Hematopoietic multipotent progenitor cell treated with erythropoietin and hydrocortisone succinate and interleukin-3 and kit ligand, for 17 days (in vitro differentiated cells): ENCODE measurements at places on chromosomes 6 and 20.

- no peak for DNase-seq
Measured at GRCh38 chr6:129871221-129871620, 10.1 kb upstream of the TMEM244 start.

- DNase-seq = no peak
Measured at GRCh38 chr6:22248513-22249308, 48.1 kb downstream of the PRL start.

DNA sequence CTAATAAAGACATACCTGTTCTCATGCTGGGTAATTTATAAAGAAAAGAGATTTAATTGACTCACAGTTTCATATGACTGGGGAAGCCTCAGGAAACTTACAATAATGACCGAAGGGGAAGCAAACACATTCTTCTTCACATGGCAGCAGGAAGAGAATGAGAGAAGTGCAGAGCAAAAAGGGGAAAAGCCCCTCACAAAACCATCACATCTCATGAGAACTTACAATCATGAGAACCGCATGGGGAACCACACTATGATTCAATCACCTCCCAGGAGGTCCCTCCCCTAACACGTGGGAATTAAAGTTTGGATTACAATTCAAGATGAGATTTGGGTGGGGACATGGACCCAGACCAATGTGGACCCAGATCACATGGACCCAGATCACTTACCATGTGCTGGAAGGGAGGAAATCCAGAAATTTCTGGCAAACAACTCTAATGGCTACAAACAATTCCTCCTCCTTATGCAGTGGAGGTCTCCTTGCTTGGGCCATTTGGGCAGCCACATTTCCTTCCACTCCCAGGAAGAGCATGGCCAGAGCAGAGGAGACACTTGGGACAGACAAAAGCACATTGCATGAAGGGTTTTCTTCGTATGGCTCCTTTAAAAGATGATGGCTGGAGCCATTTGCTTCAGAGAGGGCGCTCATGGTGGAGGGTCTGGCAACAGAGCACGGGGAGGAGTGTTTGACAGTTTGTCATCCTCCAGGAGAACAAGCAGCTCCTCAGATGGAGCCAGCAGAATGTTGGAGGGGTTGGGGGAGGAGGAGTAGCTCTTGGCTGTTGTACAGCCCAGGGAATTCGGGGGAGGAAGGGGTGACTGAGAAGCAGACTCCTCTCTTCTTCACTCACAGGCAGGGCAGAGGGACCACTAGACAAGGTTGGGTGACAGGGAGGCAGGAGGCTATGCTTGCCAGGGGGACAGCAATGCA, 30.4 kb downstream of the SERPINB9 start:
- no peak for DNase-seq

GRCh38 chr6:136823128-136823660, 802 bp downstream of the PEX7 start:
- DNase-seq = no peak

GRCh38 chr6:84019842-84020211, 13.7 kb upstream of the MRAP2 start:
- no peak for DNase-seq

DNA sequence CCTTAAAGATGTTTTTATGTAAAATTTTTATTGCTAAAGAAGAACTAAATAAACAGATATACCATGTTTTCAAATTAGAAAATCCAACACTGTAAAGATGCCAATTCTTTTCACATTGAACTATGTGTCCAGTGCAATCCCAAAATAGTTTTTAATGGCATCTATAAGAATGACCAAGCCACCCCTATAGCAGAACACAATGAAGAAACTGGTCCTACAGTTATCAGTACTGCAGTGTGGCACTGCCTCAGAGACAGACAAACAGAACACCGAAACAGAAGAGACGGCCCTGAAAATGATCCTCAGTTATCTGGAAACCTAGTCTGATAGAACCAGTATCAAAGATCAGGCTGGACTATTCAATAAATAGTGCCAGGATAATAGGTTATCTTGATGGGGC, 41.9 kb downstream of the KIF13A start:
- DNase-seq = no peak

DNA sequence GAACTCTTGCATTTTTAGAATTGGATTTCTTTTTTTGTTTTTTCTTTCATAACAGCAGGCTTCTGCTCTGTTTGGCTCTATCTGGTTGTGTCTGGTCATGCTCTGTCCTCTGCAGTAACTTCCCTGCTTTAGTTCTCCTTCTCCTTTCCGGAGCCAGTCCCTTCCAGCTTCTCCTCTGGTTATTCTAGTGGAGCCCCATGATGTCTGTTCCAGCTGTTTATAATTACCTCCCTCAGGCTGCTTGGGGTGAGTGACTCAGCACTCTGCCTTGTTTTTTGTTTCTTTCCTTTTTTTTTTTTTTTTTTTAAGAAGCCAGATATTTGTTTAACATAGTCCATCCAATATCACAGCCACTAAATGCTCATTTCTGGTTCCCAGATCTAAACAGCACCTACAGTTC, 409.6 kb downstream of the MAFB start:
- no peak for DNase-seq

GRCh38 chr6:20438462-20439070, 36.9 kb downstream of the E2F3 start:
- DNase-seq = no peak

- no peak for DNase-seq
Measured at GRCh38 chr6:70398783-70399728, 14.3 kb upstream of the FAM135A start.

DNA sequence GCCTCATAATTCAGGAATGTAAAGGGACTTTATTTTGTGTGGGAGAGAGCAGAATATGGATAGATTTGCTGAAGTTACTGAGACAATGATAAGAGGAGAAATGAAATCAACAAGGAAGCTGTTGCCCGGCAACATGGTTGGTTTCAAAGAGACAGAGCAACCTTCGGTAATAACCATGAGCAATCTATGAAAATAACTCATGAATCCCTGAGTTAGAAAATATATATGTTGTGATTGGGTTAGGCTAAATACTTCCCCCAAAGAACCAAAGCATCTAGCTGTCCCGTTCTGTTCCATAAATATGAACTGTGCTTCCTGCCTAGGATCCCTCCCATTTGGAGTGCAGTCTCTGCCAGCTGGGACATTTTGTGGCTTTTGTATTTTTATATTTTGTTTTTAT, 23.1 kb downstream of the SERPINB1 start:
- no peak for DNase-seq

DNA sequence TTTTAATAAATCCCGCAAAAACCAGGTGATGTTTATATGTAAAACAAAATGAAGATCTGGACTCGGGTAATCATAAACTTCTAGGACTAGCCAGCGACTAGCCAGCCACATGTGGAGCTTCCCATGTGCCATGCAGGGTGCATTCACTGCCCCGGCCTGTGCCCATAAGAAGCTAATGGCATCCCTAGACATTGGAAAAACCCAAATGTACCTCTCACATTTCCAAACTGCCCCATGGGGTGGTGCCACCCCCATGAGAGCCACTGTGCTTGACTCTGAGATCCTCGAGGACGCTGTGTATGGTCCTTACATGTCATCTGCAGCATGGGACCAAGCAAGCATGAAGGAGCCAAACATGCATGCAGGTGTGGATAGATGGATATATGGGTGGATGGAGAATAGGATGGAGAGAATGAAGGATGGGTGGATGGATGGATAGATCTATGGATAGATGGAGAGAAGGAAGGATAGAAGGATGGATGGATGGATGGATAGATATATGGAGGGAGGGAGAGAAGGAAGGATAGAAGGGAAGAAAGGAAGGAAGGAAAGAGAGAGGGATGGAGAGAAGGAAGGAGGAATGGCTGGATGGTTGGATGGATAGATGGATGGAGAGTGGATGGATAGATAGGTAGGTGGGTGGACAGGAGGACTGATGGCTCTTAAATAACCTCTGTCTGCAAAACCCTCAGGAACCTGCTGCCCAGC, 203.6 kb downstream of the CDH4 start:
- DNase-seq = no peak

GRCh38 chr6:110935171-110935570, 23.3 kb upstream of the GTF3C6 start:
- no peak for DNase-seq

DNA sequence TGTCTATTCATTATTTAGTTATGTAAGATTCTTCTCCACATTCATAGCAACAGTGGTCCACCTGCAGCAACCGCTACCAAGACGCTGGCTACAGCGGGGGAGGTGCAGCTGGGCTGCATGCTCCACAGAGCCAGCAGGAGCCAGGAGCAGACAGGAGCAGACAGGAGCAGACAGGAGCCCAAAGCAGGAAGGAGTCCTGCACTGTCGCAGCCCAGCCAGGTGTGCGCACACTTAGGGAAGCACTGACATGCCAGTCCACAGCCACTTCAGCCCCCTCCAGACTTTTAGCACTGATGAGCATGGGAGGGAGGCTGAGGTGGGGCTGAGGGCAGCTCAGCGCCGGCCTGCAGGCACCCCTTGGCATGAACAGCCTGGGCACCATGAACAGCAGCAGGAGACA, 19.6 kb downstream of the KIF16B start:
- no peak for DNase-seq

- no peak for DNase-seq
Measured at GRCh38 chr20:32045999-32046398, 6.0 kb upstream of the HCK start.

DNA sequence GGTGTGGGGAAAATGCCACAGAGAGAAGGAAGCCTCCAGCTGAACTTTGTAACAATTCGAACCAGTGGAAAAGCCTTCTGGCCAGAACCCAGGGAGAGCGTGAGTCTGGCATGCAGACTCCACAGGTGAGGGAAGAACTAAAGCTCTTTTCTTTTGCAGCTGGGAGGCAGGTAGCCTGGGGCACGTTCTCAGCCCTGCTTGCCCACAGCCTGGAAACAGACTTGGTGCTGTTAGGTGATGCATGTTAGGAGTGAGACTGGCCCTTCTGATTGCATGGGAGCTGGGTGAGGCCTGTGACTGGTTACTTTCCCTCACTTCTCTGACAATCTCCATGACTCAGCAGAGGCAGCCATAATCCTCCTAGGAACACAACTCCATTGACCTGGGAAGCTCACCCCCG, 34.2 kb downstream of the PROKR2 start:
- no peak for DNase-seq

DNA sequence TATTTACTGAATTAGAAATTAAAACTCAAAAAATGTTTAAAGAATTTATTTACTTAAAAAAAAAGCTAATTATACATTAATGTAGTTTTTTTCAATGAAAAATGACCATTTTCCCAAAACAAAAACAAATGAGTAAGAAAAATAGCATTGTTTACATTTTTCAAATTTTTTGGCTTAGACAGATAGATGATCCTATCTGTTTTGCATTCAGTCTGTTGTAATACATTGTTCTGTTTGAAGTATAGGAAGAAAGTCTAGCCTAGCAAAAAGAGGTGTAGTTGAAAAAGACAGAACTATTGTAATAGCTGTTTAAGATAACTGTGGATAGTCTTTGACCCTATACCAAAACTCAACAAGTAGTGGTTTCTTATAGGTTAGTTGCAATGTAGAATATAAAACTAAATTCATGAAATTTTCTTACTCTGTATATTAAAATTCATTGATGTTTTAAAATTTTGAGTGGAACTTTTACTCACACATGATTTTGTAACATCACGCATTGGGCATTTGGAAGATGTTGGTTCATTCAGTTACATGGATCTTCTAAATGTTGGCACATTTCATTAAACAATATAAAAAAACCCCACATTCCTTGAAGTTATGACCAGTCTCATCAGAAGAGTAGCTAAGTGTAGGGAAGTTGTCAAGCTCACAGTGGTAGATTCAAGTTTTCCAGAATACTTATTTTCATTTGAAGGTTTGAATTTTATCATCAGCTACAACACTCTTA, 62.0 kb downstream of the KCNS1 start:
- DNase-seq = no peak

DNA sequence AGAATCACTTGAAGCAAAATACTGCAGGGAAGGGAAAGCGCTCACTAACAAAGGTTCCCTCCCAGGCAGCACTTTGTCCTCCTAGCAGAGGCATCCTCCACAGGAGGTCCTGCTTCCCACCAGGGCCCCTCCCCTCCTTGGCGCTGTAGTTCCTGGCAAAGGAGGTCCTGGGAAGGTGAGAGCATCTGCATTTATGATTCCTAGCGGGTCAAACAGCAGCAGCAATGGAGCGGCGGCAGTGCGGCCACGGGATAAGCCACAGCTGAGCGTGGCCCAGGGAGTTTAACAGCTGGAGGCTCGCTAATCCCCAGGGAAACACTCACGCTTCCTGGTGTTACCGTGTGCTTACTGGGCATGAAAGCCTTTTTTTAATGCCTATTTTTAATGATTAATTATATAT, 185.8 kb downstream of the TTLL2 start:
- DNase-seq = no peak

- DNase-seq = no peak
Measured at GRCh38 chr6:136873748-136874147, 48.4 kb upstream of the SLC35D3 start.

DNA sequence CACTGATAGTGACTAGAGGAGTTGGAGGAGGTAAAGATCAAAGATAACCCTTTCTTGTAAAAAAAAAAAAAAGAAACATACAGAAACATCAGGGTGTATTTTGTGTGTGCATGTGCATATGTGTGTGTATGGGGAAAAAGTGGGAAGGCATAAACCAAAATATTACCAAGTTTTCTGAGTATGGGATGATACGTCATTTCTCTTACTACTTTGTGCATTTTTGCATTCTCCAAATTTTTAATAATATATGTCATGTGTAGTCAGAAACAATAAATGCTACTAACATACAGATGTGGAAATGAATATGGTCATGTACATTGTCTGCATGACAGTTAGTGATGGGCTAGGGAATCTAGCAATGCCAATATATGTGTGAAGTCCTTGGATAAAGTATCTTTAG, 161.1 kb downstream of the SASH1 start:
- DNase-seq = no peak

DNA sequence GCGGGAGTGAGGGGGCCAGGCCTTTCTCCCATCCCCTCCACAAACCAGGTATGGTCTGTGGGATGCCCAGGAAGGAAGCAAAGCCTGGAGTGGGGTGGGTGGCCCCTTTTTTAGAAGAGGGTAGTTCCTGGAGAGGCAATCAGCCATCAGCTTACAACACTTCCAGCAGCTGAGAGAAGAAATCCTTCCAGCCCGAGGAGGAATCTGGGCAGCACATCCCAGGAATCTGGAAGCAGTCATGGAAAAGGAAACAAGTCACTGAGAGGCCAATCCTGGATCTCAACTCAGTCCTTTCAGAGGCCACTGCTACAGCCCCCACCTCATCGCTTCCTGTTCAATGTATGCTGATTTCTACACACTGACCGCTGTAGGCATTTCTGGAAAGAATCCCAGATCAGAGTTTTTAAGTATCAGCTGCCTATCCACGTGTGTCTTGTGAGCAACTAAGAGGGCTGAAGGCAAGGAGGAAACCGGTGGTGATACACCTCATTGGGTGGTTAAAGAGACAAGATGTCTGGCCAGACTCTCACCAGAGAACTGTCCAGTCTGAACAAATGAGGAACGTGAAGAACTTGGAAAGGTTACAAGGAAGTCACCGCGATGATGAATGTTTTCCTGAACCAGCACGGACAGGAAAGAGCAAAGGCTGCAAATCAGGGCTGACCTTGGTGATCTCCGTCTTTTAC, 92.9 kb upstream of the SHLD1 start:
- no peak for DNase-seq

DNA sequence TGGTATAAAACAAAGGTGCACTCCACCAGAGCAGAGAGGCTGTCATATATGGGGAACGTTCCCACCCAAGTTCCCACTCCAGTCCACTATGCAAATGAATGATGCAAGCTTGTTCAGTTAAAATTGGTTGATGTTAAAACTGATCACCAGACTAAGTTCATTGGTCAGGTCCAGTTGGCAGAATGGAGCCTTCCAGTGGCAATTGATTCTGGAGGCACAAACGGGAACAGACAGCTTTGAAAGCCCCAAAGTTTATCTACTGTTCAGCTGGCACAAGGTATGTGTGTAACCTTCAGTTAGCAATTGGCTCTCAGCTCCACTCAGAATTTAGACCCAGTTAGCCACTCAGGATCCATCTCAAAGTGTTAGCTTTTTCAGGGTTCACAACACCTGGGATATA, 119.4 kb upstream of the CEP85L start:
- DNase-seq = no peak
